ENCODE measurements at places on chromosomes 5 and 9.

DNA sequence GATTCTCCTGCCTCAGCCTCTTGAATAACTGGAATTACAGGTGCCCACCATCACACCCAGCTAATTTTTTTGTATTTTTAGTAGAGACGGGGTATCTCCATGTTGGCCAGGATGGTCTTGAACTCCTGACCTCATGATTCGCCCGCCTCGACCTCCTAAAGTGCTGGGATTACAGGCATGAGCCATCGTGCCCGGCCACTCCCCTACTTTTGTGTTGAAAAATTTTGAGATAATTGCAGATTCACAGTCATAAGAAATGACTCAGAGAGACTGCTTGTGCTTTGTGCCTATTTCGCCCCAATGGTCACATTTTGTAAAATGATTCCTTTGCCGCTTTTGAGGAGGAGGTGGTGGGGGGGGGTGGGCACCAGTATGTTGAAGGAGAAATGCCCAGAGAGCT lies 48.1 kb upstream of the SH3PXD2B start:
- no peak for DNase-seq

DNA sequence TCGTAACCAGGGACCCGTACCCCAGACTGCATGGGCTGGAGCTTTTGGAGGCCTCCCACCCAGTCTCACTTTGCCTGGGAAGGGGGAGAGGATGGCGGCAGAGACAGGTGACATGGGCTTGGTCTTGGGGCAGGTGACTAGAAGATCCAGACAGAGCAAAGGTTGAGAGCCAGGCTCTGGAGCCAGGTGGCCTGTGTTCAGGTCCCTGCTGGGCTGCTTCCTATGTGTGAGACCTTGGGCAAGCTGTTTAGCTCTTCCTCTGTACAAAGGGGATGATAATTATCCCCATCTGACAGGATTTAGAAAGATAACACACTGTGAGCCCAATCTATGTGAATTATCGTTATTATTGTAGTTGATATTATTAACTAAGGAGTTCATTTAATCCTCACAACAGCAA lies 16.1 kb upstream of the NDST1 start:
- no peak for DNase-seq

- no peak for DNase-seq
These were observed 62.3 kb upstream of the ZFR start for GRCh38 chr5:32506799-32507198.

DNA sequence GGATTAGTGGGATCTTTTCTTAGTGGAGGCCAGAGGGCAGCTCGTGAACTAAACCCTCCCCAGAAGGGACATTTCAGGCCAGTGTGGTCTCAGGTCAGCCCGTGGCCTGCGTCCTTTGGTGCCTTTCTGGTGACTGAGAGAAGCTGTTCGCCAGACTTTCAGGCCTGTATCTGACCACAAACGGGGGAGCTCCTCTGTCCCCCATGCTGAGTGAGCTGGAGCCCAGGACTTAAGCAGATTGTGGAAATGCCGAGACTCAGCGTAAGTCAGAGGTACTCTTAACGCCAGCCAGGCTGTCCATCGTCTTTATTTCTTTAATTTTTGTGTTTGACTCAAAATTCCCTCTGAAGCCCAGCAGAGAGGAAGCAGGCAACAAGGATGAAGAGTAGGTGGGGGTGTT lies 54.8 kb upstream of the NCS1 start:
- no peak for DNase-seq

GRCh38 chr5:69029292-69029691 lies 64.5 kb upstream of the SLC30A5 start:
- no peak for DNase-seq

- no peak for DNase-seq
These were observed 39.5 kb upstream of the PSD2 start for GRCh38 chr5:139755892-139756671.

GRCh38 chr9:137078701-137079400 lies 1.5 kb downstream of the UAP1L1 start:
- DNase-seq: no peak

DNA sequence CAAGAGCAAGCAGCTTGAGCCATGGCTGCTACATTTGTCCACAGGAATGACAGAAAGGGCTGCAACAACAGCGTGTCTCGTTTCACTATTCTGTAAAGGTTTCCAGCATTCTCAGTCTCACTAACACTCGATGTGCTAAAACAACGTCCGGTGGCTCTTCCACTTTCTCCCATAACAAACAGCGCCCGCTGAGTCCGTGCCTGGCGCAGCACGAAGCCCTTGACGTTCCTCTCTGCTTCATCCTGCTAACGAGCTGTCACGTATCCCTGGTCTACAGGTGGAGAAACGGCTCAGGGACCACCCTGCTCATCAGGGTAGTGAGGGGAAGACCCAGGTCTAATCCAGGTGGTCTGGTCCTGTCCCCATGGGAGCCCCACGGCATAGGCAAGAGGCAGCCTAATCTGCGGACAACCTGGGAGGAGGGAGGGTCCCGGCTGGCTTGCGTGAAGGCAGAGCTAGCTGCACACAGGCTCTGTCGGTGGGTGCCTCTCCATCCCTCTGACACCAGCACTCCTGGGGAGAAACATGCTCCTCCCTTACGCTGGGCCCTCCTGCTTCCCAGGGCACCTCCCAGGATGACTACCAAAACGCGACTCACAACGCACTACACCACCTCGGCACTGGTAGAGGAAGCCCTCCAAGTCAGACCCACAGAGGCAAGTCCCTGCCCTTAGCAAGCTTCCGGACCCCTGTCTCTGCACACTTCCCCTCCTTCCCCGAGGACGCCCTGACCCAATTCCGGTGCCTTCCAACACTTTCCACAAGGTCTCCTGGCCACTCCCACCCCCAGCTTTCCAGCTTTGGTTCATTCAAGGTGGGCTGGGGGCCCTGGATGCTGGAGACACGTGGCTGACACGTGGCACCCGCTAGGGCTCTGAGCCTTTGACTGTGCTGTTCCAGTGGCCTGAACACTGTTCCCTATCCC lies 43.3 kb downstream of the VAV2 start:
- no peak for DNase-seq

- no peak for DNase-seq
These were observed 210.6 kb downstream of the AUH start for GRCh38 chr9:91150998-91151717.

DNA sequence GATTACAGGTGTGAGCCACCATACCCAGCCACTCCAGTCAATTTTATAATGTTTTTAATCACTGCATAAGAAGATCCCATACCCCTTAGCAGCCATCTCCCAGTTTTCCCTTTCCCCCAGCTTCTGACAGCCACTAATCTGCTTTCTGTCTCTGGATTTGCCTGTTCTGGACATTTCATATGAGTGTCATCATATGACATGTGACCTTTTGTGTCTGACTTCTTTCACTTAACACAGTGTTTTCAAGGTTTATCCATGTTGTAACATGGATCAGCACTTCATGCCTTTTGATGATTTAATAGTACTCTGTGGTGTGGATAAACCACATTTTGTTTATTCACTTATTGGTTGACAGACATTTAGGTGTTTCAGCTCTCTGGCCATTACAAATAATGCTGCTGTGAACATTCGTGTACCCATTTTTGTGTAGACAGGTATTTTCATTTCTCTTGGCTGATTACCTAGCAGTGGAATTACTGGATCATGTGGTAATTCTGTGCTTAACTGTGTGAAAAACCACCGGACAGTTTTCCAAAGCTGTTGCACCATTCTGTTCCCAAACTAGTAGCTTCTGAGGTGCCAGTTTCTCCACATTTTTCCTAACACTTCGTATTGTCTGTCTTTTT lies 8.6 kb downstream of the SUSD3 start:
- no peak for DNase-seq

DNA sequence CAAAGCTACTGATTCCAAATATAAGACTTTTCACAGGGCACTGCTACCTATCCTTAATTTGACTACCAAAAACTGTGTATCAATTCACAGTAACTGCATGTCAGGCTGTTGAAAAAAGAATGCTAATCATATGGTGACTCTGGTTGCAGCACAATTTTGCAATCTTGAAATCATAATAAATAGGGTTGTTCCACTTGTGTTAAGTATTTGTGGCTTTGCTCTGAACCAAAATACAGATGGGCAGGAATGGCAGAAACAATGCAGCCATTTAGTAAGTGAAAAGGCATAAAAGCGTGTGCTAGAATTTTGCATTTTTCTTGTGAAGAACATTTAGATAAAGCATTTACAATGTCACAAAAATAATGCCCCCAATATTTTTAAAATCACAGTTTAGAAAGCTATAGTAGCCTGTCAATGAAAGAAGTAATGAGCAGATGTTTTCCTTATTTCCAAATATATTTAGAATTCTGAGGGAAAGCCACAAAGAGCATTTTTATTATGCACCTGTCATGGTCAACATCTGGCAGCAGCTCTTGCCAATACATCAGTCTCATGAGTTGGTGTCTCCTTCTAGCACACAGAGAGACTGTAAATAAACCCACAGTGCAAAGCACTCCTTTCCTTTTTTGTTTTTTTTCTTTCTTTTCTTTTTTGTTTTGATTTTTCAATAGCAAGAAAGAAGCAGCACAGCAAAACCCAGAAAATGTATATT lies 54.8 kb upstream of the PAM start:
- DNase-seq: no peak

DNA sequence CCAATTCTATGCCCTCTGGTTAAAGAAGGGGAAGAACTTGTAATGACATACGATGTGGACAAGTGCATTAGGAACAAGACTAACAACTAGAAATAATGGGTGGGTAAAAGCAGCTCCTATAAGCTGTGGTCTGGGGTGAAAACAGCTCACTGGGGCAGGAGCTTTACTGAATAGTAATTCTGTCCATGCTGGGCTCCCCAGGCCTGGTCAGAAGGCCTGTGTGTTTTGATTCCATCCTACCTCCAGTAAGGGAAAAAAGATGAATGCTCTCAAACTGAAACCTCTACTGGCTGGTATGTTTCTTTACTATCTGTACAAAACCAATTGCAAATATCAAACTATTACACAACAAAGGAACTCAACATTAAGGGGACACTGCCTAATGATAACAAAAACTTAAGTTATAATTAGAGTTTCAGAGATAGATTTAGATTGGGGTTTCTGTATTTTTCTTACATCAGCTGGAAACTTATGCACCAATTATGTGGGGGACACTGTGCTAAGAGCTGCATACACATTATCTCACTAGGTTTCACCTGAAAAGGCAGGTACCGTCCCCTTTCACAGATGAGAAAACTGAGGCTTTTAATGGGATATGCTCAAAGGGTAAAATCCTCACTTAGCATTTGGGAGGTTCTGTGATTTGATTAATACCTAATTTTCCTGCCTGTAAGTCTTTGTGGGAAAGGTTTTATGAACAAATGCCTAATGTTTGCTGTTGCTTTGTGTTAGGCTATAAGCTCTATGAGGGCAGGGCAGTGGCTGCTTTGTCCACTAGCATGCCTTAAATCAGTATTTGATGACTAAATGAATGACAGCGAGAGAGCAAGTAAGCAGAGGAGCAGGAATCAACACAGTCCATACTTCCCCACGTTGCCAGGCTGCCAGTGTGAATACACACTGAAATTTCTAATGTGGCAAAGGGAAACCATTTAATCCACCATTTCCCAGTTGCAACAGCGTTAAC lies 53.6 kb downstream of the ELL2 start:
- no peak for DNase-seq

GRCh38 chr9:127300886-127301447 lies 36.4 kb downstream of the GARNL3 start:
- no peak for DNase-seq

- DNase-seq: no peak
These were observed 213.4 kb downstream of the PRR16 start for GRCh38 chr5:120677481-120677880.

- DNase-seq: no peak
These were observed 22.6 kb upstream of the MAMDC2 start for GRCh38 chr9:70020991-70021571.

- DNase-seq: no peak
These were observed 175.6 kb downstream of the MACROH2A1 start for GRCh38 chr5:135223404-135223803.

- no peak for DNase-seq
These were observed 29.9 kb downstream of the COL15A1 start for GRCh38 chr9:98973576-98973975.

DNA sequence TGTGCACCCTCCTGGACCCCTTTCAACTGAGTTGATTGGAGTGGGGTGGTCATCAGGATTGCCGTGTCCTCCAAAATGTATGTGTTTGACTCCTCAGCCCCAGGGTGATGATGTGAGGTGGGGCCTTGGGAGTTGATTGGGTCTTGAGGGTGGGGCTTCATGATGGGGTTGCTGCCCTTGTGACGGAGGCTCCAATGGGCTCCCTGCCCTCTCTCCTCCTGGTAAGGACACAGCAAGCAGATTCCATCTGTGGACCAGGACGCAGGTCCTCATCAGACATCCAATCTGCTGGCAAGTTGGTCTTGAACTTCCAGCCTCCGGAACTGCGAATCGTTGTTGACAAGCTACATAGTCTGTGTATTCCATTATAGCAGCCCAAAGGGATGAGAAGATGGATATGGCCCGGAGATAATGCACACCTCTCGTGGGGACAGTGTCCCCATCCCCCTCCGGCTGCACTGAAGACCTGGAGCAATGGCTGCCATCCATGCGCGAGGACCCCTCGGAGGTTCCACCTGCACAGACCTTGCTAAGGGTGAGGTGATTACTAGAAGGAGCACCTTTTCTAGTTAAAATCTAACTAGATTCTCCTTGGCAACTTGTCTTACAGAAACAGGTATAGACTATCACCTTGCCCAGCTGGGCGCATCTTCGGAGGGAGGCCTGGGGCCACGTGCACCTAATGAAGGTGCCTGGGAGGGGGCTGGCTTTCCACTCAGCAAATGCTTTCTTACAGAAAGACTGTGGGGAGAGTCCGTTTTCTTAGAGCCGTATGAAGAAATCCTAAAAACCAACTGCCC lies 75.7 kb upstream of the IRX4 start:
- DNase-seq: no peak

DNA sequence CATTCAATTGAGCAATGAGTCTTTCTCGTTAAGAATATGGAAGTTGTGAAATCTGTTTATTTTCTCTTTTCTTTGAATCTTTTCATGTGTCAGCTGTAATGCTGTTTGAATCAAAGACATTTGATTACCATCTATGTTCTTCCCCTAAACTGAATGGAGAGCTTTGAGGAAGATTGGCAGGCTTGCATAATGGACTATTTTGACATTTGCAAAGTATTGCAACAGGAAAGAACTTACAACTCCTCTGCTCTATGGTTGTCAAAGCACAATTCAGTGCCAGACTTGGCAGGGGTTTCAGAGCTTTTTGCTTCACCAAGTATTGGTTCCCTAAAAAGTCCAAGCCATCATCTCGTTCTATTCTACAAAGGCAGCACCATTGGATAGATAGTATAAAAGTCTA lies 549.0 kb upstream of the NUDT12 start:
- DNase-seq: no peak

- no peak for DNase-seq
These were observed 103.2 kb upstream of the BASP1 start for GRCh38 chr5:17114233-17114632.

DNA sequence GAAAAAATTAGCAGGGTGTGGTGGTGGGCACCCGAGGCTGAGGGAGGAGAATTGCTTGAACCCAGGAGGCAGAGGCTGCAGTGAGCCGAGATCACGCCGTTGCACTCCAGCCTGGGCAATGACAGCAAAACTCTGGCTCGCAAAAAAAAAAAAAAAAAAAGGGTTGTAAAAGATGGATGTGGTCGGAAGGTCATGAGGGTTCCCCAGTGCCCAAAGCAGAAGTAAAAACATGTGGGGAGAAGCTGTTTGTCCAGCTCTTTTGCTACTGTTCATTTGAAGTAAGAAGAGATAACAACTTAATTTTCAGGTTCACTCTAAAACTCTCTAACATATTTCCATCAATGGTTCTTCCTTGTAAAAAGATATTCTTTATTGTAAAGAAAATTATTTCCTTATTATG lies 57.1 kb upstream of the GOLPH3 start:
- DNase-seq: no peak

GRCh38 chr5:81408496-81408895 lies 14.6 kb upstream of the ACOT12 start:
- no peak for DNase-seq

GRCh38 chr9:74662674-74663073 lies 165.5 kb downstream of the RORB start:
- no peak for DNase-seq

Measured in stimulated activated CD8-positive, alpha-beta memory T cell treated with anti-CD3 and anti-CD28 coated beads, Interleukin-2, amount 100 ng/mL, for 48 hours (primary cell).